Fibroblast of the aortic adventitia (primary cell): ENCODE measurements at places on chromosomes 4 and X.

DNA sequence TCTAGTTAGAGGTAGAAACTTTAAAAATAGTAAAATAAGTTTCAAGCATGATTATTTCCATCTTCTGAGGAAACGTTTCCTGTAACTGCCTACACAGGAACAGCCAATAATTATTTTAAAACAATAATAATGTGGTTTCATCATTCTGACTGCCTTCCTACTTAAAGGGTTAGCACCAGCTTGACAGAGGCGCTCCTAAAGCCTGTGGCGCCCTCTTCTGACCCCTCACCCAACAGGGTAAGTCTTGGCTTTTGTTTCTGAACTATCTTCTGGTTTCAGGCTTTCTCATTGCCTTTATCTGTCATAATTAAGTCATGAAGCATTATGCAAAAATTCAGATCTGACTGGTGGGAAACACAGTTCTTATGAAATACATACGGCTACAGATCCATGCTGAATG lies 96.7 kb downstream of the ITM2A start:
- no peak for DNase-seq

GRCh38 chr4:106444557-106444956 lies 76.0 kb upstream of the GIMD1 start:
- DNase-seq = peak; percentile 33

- no peak for DNase-seq
These were observed 237.0 kb upstream of the PRPS2 start for GRCh38 chrX:12554206-12554605.

DNA sequence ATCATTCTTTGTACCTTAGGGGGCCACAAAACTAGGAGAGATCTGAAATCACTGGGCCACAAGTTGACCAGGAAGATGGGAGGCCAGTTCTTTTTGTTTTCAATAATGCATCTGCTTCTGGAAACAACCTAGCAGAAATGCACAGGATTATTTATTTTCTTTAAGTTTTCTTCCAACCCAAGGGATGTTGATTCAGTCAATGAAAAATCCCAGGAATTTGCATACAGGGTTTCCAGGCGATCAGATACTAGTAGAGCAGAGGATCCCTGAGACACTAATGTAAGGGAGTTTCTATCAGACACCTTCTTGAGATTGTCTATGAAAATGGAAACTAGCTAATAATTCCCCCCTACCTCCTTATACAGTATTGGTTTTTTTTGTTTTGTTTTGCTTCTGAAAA lies 7.4 kb downstream of the ATOH1 start:
- no peak for DNase-seq

- DNase-seq = no peak
These were observed 13.3 kb downstream of the OPHN1 start for GRCh38 chrX:68419975-68420374.

DNA sequence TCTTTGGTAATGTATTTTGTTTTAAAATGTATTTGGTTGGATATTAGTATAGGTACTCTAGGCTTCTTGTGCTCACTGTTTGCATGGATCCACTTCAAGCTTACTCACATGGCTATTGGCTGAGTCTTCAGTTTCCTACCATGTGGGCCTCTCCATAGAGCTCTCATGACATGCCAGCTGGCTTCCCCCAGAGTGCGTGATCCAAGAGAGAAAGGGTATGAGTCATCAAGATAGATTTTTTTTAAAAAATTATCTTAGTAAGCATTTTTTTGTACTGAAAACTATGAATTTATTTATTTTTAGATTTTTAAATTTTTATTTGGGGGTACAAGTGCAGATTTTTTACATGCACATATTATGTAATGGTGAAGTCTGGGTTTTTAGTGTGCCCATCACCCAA lies 219.1 kb upstream of the AMOT start:
- no peak for DNase-seq

GRCh38 chrX:51825436-51825835 lies 68.0 kb upstream of the MAGED1 start:
- no peak for DNase-seq

DNA sequence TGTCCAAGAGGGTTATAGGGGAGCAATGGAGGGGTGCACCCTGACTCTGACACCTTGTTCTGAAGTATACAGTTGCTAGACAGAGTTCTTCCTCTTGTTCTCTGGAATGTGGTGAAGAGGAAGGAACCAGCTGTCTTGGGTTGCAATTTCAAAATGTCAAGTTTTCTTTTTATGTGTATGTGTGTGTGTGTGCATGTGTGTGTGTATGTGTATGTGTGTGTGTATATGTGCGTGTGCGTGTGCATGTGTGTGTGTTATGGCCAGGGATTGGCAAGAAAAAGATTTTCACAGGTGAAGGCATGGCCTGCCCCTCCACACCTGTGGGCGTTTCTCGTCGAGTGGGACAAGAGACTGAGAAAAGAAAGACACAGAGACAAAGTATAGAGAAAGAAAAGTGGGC lies 81.6 kb upstream of the ADGRA3 start:
- DNase-seq = no peak

DNA sequence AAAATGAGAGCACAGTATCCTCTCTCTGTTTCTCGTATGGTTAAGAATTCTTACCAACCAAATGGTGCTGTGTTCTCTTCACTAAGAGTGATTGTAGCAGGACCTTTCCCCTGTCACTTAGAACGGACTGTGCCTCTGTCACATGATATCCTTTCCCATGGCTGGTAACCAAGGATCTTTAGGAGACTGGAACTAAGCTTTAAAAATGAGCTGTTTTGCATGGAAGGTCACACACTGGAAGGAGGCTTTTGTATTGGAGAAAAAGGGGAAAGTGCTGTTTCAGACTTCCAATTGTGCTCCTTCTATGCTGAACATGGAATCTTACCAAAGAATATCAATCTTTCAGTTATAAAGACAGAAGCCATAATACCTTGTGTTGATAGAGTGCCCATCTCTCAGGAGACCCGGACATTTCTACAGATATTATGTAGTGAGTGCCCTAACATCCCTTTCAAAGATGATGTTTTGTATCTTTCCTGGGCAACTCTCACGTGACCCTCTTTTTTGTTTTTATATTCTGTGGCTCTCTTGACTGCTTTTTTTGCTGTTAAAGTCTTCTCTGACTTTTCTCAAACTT lies 148.6 kb downstream of the SLC4A4 start:
- no peak for DNase-seq

- no peak for DNase-seq
These were observed 101.6 kb upstream of the TEX13D start for GRCh38 chrX:124230655-124231450.
